ENCODE measurements at places on chromosomes 2 and 18.

GRCh38 chr18:48152549-48152948, 222.1 kb upstream of the SMAD2 start:
- DNase-seq, result no peak

- no peak for DNase-seq
These were observed 103.0 kb downstream of the KYNU start for GRCh38 chr2:142980246-142981068.

- no peak for DNase-seq
These were observed 115.0 kb downstream of the STK39 start for GRCh38 chr2:168132389-168132788.

DNA sequence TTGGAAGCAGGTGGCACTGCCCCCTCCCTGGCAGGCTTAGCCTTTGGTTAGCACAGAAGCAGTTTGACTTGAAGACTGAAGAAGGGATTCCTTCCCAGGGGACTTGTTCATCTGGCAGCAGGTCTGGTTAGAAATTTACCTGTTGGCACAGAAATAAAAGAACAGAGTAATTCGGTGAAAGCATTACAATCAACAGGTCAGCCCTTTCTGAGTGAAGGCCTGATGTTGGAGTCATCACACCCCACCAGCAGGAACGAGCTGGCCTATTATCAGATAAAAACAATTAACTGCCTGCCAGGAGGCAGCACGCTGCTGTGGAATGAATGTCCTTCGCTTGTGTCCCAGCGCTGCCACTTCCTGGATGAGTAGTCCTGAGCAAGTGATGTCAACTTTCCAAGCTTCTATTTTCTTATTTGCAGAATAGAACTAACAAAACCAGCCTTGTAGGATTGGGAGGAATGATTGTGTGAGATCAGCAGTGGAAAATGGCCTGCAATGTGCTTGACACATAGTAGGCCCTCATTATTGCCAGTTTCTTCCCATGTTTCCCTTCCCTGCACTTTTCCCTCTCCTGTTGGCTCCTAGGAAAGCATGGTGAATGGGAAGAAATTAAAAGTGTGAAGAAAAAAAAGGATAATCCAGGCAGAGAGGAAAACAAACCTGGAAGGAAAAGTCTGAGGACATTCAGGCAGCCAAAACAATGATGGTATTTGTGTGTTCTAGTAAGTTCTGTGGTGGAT, 29.0 kb downstream of the LGALSL start:
- no peak for DNase-seq

Measured in activated naive CD4-positive, alpha-beta T cell (primary cell).